ENCODE measurements at places on chromosomes 7 and 10. TPM values are rescaled to one million over a fixed set of nuclear protein-coding genes. Genes with fewer than 3 reads are reported as not detected.

GRCh38 chr10:31146491-31147209, 115.0 kb upstream of the ZNF438 start:
- no peaks in the 10 kb centered on the region for H3K4me1 ChIP-seq
- no peaks in the 10 kb centered on the region for H3K36me3 ChIP-seq
- no peaks in the 10 kb centered on the region for H3K27me3 ChIP-seq
- peak; percentile 78 for DNase-seq
- H3K27ac ChIP-seq, result peak overlapping the region; percentile 22

DNA sequence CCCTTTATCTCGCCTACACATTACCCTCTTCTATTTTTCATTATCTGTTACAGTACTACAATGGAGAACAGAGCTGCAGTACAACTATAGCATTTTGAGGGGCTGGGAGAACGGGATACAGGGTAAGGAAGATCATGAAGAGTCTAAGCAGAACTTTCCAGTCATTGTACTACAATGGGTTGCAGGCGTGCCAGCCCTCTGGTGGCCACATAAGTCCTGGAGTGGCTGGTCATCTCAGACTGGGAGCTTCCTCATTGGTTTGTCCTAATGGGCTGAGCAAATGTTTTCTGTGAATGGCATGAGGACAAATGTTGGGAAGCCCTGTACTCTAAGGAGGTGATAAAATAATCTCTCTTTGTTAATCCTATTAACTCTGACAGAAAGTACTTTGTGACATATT, 33.0 kb downstream of the TMEM106B start:
- no peaks in the 10 kb centered on the region for H3K4me1 ChIP-seq
- DNase-seq, result no peak
- H3K4me3 ChIP-seq, result no peak overlapping the region
- H3K27ac ChIP-seq, result no peak overlapping the region
- H3K36me3 ChIP-seq, result no peaks in the 10 kb centered on the region
- H3K27me3 ChIP-seq, result no peaks in the 10 kb centered on the region

- no peak overlapping the region for H3K27ac ChIP-seq
- H3K36me3 ChIP-seq, result no peaks in the 10 kb centered on the region
- H3K4me1 ChIP-seq, result no peaks in the 10 kb centered on the region
- H3K4me3 ChIP-seq, result no peak overlapping the region
- no peaks in the 10 kb centered on the region for H3K27me3 ChIP-seq
- DNase-seq, result no peak
Observed at GRCh38 chr7:19713676-19714075, 4.8 kb upstream of the POLR1F start.

The TNKS2 gene
- 39.7 TPM for total RNA-seq

GRCh38 chr7:116698930-116699721, 27.1 kb downstream of the MET start:
- H3K4me3 ChIP-seq, result no peak overlapping the region
- H3K4me1 ChIP-seq, result no peaks in the 10 kb centered on the region
- DNase-seq, result no peak
- no peaks in the 10 kb centered on the region for H3K36me3 ChIP-seq

DNA sequence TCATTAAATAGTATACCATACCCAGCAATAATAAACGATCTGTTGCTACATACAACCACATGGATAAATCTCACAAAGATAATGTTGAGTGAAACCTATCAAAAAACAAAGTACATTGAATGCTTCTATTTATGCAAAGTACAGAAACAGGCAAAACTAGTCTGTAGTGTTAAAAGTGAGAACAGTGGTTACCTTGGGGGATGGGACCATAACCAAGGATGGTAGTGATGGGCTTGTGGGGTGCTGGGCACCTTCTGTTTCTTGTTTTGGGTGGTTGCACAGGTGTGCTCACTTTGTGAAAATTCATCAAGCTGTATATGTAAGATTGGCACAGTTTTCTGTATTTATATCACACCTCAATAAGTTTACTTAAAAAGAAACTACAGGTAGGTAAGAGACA, 105.7 kb downstream of the ATE1 start:
- H3K36me3 ChIP-seq, result no peaks in the 10 kb centered on the region
- no peak overlapping the region for H3K27ac ChIP-seq
- H3K27me3 ChIP-seq, result no peaks in the 10 kb centered on the region
- H3K4me3 ChIP-seq, result no peak overlapping the region
- DNase-seq, result no peak

The PGAM2 gene
- 2.1 TPM for total RNA-seq
